ENCODE measurements at places on chromosomes 4 and X.
A peak's percentile ranks its signal among the peaks of the same experiment; 100 is the strongest.

DNA sequence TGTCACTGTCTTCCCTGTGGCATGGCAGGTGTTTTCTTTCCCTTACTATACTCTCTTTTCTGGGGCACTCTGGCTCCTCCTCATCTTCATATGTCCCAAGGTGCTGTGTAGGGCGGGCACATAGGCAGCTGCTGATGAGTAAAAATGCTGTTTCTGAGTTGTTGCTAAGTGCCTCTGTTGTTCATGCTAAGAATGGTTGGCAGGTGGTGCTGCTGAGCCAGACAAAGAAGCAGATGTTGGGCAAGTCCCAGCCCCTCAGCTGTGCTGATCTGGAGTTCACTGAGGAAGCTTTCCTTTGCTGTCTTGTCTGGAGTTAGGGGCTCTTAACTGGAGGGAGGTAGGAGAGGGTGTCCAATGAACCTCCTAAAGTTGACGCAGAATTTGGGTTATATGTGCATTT lies 40.6 kb downstream of the HADH start:
- peak; percentile 15 for DNase-seq

DNA sequence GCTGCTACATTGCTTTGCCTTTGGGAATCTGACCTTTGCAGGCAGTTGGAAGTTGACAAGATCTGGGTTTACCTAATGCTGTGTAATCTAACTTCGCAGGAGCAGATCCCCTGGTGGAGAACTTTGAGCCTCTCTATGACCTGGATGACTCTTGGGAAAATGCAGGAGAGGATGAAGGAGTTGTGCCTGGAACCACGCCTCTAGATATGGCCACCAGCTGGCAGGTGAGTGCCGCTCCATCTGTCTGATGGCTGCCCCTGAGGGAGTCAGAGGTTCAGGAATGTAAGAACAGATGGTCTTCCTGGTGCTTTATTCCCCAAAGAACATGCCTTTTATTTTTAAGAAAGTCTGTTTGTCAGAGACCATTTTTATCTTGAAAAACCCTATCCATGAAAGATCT lies 109.3 kb downstream of the NFKB1 start:
- no peak for DNase-seq

- DNase-seq = no peak
Observed at GRCh38 chr4:5894266-5894665, 1.4 kb upstream of the CRMP1 start.

- DNase-seq = no peak
Observed at GRCh38 chrX:137195296-137195695, 161.5 kb upstream of the GPR101 start.

DNA sequence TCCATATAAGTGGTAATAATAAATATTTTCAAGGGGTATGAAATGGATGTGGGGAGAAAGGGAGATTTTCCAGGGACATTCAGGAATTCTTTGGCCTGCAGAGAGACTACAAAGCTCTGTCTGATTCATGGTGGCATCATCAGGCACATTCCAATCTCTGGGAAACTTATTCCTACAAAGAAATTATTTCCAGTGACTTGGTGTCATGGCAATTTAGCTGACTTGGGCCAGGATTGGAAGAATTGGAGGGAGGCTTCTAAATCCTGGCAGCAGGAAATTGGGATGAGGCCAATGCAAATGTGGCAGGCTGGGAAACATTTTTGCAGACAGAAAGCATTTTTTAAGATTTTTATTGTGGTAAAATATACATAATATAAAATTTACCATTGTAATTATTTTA lies 204.6 kb downstream of the RTL9 start:
- no peak for DNase-seq

DNA sequence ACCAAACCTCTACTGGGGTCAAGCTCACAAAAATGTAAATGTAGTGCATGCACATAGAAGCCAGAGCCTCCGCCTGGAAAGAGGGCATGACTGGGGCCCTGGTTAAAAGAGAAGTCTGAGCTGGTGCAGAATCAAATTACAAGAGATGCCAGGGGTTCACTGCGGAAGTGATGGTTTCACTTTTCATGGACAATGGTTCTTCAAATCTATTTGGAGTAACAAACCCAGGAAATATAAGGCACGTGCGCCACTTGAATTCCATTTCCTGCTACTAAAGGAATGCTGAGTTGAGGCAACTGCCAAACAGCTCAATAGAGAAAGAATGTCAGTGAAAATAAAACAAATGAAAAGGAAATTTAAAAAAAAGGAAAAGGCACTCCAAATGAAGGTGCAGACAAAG lies 79.8 kb downstream of the FUNDC1 start:
- no peak for DNase-seq

GRCh38 chrX:114797494-114797893 lies 213.6 kb downstream of the HTR2C start:
- no peak for DNase-seq

DNA sequence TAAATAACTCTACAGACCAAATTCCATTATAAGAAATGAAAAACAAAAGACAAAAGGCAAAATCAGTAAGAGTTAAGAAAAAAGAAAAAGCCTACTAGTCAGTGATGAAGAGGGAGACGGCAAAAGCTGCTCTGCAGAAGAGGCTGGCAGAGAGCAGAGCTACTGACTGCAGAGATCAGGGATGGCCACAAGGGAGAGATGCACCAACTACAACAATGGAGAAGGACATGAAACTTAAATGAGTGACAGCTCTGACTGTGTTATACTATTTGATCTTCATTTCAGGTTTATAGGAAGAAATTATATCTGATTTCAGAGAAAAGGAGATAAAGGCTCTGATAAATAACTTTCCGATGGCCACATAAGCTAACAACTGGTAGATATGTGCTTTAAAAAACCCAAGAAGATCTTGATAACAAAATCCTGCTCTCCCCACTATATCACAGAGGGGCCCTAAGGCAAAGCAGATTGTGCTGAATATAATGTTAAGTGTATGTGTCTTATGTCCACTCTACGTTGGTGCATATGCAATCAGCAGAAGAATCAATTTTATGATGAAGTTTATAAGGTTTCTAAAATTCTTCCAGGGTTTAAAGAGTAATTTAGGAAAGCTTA lies 58.4 kb upstream of the COX18 start:
- no peak for DNase-seq

DNA sequence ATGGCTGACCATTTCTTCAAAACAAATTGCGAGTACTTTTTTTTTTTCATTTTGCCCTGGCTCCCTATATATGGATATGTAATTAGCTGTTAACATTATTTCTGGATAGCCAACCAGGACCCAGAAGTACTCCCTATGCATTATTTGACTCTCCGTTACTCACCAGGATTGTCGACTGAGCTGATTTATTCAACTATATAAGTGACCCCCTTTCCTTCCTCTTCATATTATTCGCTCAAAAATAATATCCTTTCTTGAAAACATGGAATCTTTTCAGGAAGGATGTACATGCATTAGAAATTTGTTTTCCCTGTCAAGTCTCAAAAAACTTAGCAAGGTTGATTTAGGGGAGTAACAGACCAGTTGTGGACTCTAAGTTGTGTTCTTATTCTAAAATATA lies 114.1 kb upstream of the KLHL4 start:
- DNase-seq = no peak

DNA sequence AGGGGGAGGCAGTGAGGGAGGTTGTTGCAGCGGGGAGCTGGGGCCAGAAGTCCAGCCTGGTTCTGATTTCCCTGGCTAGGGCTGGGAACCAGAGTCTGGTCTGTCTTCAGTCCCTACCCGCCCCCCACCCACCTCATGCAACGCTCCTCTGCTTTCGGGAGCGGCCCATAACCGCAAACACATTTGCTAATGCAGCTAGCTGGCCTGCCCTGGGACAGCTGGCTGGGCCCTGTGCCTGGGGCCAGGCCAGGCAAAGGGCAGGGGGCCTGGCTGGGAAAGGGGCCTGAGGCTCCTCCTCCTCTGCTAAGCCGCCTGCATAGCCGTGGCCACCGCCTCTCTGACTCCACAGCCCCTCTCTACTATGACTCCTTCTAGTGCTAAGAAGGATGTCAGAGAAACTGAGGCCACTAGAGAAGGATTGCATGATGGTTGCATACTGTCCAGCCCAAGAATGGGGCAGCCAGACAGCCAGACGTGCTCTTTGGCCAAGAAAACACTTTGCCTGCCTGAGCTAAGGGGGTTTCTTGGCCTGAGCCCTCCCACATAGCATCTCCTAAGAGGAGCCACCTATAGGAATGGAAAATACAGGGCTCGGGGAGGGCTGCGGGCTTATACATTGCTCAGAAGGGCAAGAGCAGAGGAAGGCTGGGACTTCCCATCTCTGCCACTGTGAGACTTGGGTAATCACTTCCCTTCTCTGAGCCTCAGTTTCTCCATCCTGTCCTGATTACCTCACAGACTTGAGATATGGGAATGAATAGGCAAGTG lies 76.9 kb downstream of the PJA1 start:
- DNase-seq = no peak

DNA sequence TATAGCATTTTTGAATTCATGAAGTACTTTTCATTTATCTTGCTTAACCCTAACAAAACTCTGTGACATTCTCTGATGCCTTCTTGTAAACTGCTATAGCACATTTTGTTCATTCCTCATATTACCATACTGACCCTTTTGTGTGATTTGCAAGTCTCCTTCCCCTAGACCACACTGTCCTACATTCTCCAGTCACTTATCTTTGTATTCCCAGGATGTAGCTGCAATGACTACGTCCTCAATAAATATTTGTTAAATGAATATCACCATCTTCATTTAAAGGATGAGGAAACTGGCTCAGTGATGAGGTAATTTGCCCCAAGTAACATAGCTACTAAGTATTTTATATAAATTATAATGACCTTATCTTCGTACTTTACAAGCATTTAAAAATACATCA lies 11.9 kb downstream of the HUWE1 start:
- no peak for DNase-seq

DNA sequence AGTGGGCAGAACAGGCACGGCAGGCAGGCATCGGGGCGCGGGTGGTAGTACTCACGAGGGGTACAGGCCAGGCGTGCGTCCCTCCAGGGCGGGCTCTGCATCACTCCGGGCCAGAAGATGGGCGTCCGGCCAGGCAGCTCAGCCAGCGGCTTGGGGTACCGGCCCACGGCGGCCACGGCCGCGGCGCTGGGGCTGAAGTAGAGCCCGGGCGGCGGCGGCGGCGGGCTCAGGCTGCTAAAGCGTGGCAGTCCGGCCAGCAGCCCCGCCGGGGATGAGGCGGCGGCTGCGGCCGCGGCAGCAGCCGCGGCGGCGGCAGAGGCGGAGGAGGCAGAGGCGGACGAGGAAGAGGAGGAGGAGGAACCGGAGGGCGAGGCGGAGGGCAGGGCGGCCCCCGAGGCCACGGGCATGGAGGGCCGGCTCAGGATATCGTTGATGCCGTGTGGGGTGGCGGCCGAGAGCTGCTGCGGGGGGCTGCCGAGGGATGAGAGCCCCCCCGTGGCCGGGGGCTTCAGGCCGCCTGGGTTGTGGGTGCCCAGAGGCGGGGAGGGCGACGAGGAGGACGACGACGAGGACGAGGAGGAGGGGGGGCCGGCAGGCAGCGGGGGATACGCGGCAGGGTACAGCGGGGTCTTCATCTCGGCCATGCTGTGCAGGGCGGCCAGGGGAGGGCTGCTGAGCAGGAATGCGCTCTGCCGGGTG lies 1.4 kb downstream of the NKX6-1 start:
- DNase-seq = no peak

DNA sequence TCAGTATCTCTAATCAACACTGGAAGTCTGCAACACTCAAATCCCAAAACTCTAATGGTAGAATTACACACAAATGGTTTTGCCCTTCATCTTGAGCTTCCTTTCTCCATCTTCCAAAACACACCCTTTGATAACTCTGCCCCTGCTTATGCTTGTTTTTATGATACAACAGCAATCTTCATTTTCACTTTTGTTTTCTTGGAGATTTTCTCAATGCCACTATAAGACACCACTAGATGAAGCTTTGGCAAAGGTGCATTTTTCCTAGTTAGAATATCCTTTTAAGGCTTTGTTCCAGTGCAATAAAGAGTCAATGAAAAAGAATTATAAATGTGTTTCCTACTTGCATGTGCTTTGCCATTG lies 472.4 kb upstream of the NWD2 start:
- no peak for DNase-seq

DNA sequence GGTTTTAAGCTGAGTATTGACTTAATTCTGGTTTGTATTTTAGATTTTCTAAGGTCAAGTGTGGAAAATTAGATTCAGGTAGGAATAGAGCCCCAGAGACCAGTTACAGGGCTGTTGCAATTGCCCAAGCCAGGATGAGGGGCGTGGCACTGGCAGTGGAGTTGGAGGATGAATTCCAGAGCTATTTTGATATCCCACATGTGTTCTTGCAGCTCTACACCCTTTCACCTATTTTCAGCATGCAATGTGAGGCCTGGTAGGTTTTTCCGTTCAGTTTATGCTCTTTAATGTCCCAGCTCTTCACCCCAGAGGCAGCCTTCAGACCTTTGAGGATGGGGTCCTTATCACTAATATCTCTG lies 17.9 kb upstream of the OGT start:
- no peak for DNase-seq

DNA sequence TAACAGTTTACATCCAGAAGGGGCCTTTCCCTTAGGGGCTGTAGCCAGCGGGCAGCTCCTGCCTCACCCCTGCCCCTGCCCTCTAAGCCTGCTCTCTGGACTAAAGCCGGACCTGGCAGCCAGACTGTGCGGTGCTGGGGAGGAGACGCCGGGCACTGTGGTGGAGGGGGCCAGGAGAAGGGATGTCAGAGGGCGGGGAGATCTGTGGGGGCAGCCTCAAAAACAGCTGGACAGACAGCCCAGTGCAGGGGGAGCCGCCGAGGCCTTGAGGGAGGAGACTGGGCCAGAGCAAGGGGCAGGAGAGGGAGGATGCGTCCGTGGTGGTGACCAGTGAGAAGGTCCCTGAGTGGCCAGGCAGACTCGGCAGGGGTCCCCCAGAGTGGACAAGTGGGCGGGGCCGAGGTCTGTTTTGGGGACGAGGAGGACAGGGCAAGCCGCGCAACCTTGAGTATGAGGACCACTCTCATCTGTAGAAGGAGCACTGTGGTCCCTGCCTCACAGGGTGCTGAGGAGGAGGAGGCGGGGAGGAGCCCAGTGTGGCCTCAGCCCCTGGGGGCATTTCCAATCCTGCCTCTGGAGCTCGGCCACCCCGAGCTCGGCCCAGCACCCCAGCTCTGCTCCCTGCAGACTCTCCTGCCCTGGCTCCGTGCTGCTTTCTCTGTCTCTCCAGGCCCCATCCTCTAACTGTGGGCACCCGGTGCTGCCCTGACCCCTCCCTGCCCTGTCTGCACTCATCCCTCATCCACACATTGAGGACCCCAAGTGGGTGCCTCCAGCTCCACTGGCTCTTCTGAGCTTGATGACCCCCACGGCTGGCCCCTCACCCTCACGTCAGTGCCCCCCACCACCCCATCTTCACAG lies 59.2 kb upstream of the NKX1-1 start:
- DNase-seq = no peak

- no peak for DNase-seq
Observed at GRCh38 chr4:77418333-77418732, 187.3 kb upstream of the CXCL13 start.

Data from activated naive CD4-positive, alpha-beta T cell (primary cell).